ENCODE measurements at places on chromosomes 6 and 20.

DNA sequence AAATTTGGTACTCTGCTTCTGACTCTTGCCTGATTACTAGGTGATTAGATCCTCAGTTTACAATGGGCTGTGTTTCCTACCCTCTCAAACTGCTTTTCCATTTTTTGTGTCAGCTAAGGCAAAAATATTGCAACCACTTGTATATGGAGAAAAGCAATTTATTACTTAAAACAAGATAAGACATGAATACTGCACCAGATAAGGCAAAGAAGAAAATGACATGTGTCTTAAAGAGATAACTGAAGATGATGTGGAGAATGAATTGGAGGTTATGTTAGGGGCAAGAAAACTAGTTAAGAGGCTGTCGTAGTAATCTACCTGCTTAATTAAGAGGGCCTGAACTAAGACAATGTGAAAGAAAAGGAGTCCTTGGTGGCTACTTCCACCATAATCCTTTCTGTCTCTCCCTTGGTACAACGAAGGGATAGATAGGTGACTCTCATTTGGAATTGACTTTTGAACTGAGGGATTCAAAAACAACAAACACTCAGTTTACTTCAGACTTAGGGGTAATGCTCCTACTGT, 16.3 kb upstream of the REV3L start:
- no peak for DNase-seq

DNA sequence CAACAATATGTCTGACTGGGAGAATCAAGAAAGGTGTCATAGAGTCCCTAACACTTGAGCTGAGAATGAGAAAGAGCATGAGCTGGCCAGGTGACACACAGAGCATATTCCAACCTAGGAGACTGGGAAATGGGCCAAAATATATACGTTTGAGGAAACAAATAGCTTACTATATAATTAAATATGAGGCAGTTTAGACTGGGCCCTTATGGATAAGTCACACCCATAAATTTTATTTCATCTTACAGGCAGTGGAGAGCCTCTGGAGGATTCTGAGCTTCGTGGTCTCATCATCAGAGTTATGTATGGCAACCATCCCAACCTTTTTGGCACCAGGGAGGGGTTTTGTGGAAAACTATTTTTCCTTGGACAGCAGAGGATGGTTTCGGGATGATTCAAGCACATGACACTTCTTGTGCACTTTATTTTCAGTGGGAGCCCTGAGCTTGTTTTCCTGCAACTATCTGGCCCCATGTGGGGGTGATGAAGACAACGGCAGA, 12.9 kb upstream of the NQO2 start:
- no peak for DNase-seq

DNA sequence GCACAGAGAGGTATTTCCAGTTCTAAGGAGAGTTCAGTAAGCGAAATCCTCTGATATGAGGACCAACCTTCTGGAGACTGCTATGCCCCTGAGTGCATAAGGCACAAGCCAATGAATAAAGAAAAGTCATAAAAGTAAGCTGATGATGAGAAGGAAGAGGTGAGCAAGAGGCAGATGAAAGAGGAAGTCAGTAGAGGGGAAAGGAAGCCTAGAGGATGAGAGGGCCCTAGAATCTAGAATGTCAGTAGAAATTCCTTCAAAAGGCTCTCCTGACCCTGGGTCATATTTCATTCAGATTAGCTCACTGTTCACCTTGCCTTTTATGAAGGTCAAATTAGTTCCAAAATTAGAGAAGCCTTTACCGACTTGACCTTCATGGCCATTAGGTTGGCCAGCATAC, 209.2 kb downstream of the CD83 start:
- no peak for DNase-seq

- no peak for DNase-seq
Measured at GRCh38 chr6:90428514-90428913, 131.9 kb upstream of the BACH2 start.

GRCh38 chr6:61538801-61539200, 747.2 kb downstream of the KHDRBS2 start:
- no peak for DNase-seq

DNA sequence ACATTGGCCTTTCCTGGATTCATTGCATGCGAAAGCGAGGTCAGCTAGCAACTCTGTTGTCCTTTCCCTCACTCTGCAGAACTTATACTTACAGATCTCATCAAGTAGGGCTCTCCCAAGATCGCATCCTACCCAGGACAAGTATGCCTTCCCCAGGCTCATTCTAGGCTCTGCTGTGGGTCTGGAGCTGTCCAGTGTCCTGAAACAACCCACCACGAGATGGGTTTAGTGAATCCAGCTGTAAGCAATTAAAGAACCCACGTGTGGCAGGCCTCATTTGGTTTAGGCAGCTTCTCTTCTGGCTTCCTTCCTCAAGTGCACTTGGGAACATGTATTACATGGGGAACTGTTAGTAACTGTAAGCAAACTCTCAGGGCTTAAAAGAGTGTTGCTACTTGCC, 406.5 kb upstream of the CHD6 start:
- no peak for DNase-seq

DNA sequence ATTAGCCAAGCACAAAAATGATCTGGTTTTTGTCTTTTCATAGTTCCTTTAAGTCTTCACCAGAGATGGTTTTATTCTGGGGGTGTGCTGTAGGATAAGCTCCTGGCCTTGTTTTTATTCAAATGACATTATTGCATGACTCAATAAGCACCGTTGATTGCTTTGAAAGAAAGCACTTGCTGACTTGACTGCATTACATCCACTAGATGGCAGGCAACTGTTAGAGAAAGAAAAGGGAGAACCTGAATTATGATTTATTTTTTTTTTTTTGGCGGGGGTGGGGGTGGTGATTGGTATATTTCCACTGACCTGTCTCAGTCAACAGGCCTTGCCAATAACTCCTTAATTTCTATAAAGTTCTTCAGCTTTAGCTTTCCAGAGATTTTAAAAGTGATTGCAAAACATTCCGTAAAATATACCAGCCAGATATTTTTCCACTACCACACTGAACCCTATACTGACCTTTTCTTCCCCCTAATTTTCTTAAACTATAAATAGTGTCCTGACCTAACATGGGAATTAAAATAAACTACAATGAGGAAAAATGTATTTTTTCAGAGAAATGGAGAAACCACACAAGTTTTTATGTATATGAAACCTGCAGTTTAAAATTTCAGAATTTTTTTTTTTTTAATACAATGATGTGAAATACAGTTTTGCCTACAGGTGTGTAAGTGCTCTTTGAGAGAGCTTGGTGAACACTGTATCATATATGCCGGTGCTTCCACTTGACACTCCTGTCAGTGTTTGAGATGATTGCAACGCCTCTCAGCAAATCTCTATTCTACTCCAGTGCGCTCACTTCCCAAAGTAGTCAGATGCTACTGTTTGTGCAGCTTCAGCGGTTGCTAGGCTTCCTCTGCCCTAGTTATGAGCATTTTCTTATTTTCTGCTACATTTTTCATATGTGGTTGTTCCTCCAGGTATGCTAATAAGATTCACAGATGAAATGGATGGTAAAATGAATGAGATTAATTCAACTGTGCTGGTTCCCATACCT, 274.3 kb downstream of the CD109 start:
- DNase-seq: no peak

DNA sequence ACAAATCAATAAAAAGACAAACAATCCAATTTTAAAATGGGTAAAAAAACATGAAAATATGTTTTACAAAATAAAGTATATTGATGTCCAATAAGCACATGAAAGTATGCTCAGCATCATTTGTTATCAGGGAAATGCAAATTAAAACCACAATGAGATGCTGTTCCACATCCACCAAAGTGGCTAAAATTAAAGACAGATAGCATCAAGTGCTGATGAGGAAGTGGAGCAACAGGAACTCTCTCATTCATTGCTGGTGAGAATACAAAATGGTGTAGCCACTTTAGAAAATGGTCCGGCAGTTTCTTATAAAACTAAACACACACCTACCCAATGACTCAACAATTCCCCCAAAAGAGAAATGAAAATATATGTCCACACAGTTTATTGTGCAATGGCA, 42.3 kb upstream of the CST7 start:
- DNase-seq: no peak

DNA sequence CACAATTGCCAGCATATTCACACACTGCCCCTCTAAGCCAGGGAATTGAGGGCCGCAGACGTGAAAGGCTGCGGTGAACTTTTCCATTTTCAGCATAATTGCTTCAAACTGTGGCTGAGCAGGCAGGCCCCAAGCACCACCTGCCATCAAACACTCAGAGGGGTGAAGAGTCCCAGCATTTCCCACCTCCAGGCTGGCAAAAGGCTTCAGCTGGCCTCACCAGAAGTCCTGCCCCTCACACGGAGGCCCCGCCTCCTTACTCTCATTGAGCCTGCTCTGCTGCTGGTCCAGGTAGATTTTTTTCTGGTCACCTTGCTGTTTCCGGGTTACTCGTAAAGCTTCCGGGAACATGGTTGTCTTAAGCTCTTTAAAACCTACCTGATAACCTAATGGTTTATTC, 52.0 kb upstream of the PRELID3B start:
- no peak for DNase-seq

DNA sequence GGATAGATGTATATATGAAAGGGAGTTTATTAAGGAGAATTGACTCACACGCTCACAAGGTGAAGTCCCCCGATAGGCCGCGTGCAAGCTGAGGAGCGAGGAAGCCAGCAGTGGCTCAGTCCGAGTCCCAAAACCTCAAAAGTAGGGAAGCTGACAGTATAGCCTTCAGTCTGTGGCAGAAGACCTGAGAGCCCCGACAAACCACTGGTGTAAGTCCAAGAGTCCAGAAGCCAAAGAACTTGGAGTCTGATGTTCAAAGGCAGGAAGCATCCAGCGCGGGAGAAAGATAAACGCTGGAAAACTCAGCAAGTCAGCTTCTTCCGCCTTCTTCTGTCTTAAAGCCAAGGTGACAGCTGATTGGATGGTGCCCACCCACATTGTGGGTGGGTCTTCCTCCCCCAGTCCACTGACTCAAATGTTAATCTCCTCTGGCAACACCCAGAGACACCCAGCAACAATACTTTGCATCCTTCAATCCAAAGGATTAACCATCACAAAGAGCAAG, 102.6 kb upstream of the GJE1 start:
- no peak for DNase-seq

DNA sequence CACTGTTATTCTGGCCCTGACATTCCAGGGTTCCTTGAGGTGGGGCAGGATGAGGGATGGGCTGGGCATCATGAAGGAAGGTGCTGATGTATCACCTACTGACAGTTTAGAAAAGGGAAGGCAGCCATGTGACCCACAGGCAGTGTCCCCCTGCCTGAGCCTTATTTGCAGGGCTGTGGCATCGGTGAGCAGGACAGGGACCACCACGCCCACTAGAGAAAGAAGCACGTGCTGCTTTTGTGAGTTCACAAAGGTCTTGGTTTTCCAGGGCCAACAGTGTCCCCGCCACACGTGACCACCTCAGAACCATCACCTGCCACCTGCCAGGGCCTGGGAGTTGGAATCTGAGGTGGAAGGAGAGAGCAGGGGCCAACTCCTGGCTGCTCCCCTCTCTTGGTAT, 43.5 kb upstream of the SCRT2 start:
- DNase-seq: no peak

DNA sequence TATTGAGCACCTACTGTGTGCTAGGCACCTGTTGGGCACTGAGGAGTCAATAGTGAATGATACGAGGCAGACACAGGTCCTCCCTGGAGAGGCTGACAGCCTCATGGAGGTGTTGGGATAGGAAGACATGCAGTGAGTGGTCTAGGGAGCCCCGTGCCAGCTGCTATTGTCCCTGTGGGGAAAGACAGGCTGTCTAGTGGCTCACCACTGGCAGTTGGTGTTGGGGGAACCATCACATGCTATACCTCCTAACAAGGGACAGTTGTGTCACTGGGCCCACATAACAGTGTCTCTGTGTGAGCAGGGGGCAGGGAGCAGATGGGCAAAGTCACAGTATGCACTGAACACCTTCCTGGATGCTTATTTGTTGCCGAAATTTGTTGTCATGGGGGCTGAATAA, 45.9 kb upstream of the CTNNBL1 start:
- no peak for DNase-seq

DNA sequence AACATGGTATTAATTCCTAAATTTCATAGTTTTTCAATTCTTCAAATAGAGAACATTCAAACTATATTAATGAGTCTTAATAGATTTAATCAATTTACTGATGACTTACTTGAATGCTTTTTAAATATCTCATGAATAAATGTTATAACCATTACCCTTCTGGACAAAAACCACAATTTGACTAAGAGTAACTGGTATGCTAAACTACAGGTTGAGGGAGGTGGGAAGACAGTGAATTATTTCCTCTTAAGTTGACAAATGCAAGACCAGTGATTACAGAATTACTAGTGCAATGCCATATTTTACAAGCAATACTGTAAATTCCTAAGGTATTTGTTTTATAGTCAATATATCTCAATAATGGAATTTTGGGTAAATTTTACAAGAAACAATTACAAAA, 65.1 kb downstream of the REV3L start:
- DNase-seq: no peak

DNA sequence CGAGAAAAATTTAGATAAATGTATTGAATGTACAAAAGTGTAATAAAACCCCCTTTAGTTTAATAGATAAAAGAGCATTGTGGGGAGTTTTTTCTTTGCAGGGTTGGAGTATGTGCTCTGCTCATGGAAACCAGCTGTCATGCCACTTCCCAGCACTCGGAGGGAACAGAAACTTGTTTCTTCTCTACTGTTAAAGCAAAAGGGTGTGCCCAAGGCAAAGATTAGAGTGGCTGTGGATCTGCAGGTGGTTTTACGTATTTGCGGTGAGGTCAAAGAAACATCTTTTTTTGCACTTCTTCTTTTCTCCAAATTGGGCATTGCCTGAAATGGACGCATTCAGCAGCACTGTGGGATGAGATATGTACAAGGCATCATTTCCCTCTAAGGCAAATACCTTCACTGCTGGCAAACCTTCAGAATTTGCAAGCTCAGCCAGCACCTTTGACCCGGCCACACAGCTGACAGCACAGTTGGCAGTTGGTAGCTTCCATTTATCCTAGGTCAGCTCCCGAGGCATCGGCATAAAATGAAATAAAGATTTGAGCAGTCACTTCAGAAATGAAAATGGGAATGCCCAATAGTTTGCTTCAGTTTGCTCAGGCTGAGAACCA, 178.4 kb upstream of the EYA4 start:
- DNase-seq: no peak

- no peak for DNase-seq
Measured at GRCh38 chr6:5968817-5969734, 37.6 kb downstream of the NRN1 start.

DNA sequence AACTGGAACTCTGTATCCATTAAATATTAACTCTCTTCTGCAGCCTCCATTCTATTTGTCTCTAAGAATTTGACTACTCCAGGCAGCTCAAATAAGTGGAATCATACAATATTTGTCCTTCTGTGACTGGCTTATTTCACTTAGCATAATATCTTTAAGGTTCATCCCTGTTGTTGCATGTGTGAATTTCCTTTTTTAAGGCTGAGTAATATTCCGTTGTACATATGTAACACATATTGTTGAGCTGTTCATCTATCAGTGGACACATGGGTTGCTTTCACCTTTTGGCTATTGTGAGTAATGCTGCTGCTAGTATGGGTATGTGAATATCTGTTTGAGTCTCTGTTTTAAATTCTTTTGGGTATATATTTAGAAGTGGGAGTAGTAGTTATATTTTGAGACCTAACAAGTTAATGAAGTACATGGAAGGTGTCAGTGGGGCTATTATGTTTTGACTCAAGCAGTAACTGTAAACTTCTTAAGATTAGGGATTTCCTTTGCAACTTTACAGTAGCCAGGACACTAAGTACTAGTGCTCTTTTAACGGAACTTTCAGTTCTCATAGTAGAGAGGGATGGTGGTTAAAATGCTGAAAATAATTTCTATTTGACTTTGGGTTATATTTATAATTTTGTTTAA, 29.7 kb upstream of the TMEM217 start:
- no peak for DNase-seq
